Small intestine (tissue), 16 donors: ENCODE measurements at places on chromosomes 11 and 22.

DNA sequence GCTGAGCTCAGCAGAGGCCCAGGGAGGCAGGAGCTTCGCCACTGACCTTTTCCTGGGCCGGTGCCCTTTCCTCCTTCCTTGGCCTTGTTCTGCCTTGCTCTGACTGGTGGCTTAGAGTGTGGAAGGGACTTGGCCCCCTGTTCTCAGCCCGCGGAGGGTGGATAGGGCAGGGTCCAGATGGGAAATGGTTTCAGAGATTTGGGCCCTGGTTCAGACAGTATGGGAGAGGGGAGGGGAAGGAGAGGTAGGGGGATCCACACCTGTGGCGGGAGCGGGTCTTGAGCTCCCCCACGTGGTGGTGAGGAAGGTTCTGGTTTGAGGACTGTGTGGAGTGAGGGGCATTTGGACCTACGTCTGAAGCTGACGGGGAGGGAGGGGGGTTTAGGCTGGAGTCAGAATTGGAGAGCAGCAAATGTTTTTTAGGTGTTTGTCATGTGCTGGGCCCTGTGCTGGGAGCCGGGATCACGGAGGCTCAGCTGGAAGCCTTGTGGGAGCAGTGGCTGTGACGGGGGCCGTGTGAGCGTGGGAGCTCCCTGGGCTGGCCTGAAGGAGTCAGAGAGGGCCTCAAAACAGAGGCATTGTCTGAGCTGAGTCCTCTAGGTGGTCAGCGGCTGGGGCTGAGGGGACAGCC, 27.2 kb downstream of the SHANK3 start:
- no peak for DNase-seq

DNA sequence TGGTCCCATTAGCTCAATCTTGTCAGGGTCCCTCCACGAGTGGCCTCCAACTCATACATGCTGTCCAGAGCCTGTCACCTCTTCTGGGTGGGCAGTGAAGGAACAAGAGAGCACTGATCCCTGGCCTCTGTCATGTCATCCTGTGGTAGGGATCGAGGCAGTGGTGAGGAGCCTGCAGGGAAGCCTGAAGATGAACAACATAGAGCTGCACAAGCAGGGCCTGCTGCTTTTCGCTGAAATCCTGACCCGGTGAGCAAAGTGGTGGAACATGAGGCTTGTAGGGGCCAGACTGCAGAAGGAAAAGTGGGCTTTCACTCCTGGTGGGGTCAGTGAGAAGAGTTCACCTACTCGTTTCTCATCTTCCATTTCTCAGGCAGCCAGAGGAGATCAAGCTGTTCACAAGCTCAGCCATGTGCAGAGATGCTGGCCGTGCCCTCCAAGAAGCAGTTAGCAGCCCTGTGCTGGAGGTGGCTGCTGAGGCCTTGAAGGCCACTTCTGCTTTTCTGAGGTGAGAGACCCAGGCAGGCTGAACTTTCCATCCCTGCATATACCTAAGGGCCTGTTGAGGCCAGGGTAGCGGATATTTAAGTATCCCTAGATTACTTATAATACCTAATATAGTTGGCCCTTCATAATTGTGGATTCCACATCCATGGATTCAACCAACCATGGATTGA, 32.9 kb downstream of the MEI1 start:
- no peak for DNase-seq

- DNase-seq = no peak
Measured at GRCh38 chr11:19394525-19395016, 153.8 kb upstream of the E2F8 start.

GRCh38 chr11:58004664-58005063, 19.0 kb upstream of the OR9Q1 start:
- DNase-seq = no peak

GRCh38 chr11:2178906-2179494, 7.4 kb upstream of the TH start:
- DNase-seq = no peak

GRCh38 chr11:85096939-85097338, 530.2 kb downstream of the DLG2 start:
- no peak for DNase-seq

DNA sequence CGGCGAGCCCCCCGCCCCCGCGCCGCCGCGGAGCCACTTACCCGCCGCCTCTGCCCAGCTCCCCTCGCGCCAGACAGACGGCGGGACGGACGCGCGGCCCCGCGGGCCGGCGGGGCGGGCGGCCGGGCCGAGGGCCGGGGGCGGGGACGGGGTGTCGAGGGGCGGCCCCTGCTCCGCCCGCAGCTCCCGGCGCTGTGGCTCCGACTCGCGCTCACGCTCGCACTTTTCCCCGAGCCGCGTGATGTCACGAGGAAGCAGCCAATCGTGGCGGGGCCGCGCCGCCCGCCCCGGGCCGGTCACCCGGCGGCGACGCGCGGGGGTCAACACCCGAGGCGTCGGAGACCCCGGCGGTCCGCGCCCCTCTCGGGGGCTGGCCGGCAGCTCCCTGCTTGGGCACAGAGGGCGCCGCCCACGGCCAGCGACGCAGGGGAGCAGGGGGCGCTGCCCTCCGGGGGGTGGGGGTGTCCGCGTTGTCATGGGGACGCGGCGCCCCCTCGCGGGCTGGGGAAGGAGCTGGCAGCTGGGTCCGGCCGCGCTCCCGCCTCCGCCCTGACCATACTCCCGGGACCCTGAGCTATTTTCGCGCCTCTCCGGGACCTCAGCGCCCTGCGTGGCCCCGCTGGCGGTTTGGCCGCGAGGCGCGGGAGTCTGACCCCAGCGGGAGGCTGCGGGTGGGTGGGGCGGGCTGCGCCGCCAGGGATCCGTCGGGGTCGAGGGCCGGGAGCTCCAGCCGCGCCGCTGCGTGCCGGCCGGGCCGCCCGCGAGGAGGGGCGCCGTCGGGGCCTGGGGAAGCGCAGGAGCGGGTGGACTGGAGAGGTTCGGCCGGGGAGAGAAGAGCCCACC, at the start of gene CHRM4:
Gene CHRM4, minus strand, starts transcription at position 199 of the 843 bp plus-strand sequence. CDS start 5,219 bp downstream, outside the sequence.
- DNase-seq = peak; percentile 50

- no peak for DNase-seq
Measured at GRCh38 chr22:33057363-33057995, 702 bp downstream of the SYN3 start.

- no peak for DNase-seq
Measured at GRCh38 chr11:82305123-82305522, 428.5 kb downstream of the FAM181B start.

GRCh38 chr11:130636722-130637464, 188.4 kb downstream of the ADAMTS15 start:
- DNase-seq = peak; percentile 40

- DNase-seq = peak; percentile 83
Measured at GRCh38 chr11:102831489-102832440, 11.6 kb downstream of the MMP3 start.

- DNase-seq = no peak
Measured at GRCh38 chr22:41512421-41513194, 31.7 kb downstream of the POLR3H start.

- no peak for DNase-seq
Measured at GRCh38 chr11:85809191-85809590, 1.8 kb downstream of the SYTL2 start.

- DNase-seq = no peak
Measured at GRCh38 chr11:64085906-64086257, 50.2 kb downstream of the FLRT1 start.

- DNase-seq = no peak
Measured at GRCh38 chr11:108551651-108552462, 41.7 kb downstream of the EXPH5 start.

DNA sequence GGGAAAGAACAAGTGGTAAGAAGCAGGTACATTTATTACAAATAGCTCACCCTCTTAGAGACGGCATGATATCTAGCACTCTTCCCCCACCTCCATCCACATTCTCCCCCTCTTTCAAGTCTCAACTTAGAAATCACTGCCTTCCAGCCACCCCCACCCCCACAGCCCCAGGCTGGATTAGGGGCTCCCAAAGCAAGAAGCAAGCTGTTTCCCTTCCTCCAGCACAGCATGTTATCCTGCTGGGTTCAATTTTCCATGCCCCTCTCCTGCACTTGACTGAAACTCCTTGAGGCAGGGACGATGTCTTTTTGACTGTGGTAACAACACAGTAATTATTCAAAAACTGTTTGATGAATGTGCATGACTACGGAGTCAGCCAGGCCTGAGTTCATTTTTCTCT, 350.7 kb downstream of the LARGE1 start:
- no peak for DNase-seq

GRCh38 chr11:119373921-119374631, 7.4 kb downstream of the USP2 start:
- peak; percentile 87 for DNase-seq

GRCh38 chr11:70048279-70049024, 29.7 kb upstream of the ANO1 start:
- no peak for DNase-seq

GRCh38 chr11:2927851-2928604, 1.2 kb downstream of the PHLDA2 start:
- no peak for DNase-seq

GRCh38 chr11:1559111-1559951, 12.7 kb downstream of the DUSP8 start:
- peak; percentile 94 for DNase-seq

DNA sequence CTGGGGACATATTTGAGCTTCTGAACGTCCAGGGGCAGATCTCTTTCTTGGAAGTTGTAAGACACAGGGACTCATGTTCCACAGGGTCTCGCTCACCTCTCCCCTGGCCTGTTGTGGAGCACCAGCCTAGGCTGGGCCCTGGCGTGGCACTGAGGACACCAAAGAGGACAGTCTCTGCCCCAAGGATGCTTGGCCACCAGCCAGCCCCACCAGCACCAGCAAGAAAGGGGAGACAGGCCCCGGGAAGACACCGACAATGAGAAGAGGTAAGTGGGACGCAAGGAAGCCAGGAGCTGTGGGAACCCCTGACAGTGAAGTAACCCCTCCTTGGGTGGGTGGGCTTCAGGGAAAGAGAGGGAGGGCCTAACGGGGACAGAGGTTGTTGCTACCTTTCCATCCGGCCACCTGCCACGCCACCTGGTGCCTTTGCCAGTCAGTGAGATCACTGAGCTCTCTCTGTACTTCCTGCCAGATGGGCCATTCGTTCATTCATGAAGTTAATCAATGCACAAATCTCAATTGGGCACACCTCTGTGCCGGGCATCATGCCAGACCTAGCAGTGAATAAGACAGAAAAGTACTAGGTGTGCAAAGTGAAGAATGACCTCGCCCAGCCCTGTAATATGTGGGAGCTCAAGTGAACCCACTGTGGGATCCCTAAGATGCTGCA, 11.1 kb downstream of the APOL5 start:
- peak; percentile 99 for DNase-seq

DNA sequence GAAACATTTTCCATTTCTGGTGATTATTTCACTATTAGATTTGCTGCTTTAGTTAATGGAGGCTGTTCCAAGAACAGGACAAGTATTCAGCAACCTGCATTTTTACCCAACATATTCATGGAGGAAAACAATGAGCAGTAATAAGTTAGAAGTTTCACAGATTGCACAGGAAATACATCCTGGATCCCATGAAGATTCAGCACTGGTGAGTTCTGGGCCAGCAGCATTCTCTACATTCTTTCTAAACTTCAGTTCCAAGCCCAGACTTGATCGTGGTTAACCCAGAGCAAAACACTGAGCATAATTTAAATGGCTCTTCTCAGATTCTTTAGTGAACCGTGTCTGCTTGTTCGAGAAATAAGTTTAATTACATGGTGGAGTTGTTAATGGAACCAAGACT, 3.8 kb downstream of the FJX1 start:
- no peak for DNase-seq

- DNase-seq = no peak
Measured at GRCh38 chr11:114019574-114019973, 39.9 kb upstream of the ZBTB16 start.

- peak; percentile 93 for DNase-seq
Measured at GRCh38 chr11:20112291-20113148, 47.8 kb downstream of the DBX1 start.

GRCh38 chr11:662689-663274, 25.7 kb downstream of the DRD4 start:
- DNase-seq = peak; percentile 67
